ENCODE measurements at places on chromosomes 1 and 21.

GRCh38 chr1:115134231-115134630 lies 44.9 kb upstream of the TSPAN2 start:
- DNase-seq, result no peak

- DNase-seq, result no peak
Measured at GRCh38 chr1:101137144-101138126, 99.4 kb upstream of the S1PR1 start.

- no peak for DNase-seq
Measured at GRCh38 chr1:178450871-178451270, 45.9 kb downstream of the CLEC20A start.

DNA sequence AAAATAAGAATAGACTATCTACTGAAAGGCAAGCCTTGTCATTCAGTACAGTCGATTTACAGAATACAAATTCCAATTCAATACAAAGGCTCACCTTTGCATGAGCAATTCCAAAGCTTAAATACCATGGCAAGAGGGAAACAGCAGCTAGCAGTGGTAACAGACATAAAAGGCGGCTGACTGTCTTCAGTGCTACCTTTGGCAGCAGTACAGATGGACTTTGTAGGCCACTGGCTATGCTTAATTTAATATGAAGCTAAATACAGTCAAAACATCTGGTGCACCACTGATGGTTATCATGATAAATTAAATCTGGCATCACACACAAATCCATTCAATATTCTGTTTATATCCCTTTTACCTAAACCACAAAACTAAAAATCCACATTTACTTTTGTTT lies 62.4 kb downstream of the RERE start:
- no peak for DNase-seq

DNA sequence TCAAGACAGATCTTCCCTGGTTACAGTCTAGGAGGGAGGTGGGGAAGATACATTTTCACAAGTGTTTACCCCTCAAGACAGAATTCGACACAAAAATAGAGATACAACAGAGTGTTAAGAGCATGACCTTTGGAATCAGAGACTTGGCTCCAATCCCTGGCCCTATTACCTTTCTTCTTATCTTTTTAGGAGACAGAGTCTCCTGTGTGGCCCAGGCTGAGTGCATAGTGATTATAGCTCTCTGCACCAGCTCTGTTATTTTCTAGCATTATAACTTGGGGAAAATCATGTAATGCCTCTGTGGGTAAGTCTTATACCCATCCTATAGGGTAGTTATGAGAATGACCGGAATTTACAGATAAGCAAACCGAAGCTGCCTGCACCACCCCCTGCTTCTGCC lies 9.8 kb downstream of the NIPAL3 start:
- DNase-seq, result no peak

All from pons (tissue), 1 donor.